ENCODE measurements at places on chromosomes 3 and 15. TPM values are rescaled to one million over a fixed set of nuclear protein-coding genes. Genes with fewer than 3 reads are reported as not detected.

The ZNF502 gene
- total RNA-seq = 0.15 TPM

The ELL3 gene
- total RNA-seq = 0.86 TPM

The STX19 gene
- total RNA-seq = not detected

The GRK7 gene
- not detected for total RNA-seq

The SLC28A2 gene
- not detected for total RNA-seq

The ST8SIA2 gene
- total RNA-seq = 1.5 TPM

The WDR49 gene
- not detected for total RNA-seq

The PRICKLE2 gene
- 3.2 TPM for total RNA-seq

DNA sequence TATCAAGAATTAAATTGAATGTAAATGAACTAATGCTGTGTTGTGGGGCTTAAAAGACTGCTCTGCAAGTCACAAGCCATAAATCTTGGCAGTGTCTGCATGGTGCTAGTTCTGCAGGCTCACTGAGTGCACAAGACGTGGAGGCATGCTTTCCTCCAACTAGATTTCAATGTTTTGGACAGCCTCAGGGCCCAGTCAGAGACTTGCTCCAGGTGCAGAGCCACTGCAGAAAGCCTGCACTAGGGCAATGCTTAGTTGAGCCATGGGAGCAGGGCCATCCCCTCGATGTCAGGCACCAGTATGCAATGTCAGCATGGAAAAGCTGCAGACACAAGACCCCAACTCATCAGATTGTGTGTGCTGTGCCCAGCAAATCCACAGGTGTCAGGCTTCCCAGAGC lies 234.5 kb upstream of the CDIN1 start:
- DNase-seq = no peak

DNA sequence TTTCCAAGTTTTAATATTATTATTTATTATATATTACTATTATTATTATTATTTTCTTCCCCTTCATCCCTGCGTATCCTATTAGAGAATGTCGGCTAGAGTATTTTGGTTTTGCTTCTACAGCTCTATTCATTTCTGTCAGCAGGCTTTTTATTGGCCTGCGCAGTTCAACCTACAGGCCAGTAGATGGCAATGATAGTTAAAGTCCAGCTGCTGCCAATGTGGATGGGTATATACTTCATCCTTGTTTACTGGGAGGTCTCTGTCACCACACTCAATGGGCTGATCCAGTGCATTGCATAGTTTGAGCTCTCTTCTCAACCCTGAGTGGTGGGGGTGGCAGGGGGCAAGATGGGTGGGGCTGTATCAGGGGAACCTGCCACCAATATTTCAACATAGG lies 799.8 kb downstream of the NSUN3 start:
- DNase-seq = peak; percentile 1

DNA sequence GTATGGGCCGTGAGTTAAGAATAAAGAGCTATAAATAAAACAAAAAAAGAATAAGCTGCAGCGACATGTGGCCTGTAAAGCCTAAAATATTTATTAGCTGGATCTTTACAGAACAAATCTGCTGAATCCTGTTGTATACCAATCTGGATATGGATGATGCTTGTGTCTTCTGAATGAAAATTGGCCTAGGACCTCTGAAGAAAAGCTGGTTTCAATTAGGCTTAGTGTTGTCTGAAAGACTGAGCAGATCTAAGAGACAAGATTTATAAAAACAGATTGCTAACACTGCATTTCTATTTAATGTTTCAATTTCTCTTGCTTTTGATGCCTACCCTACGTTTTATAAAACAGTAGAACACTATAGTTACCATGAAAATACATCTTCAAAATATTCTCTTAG lies 57.9 kb downstream of the ST3GAL6 start:
- no peak for DNase-seq

DNA sequence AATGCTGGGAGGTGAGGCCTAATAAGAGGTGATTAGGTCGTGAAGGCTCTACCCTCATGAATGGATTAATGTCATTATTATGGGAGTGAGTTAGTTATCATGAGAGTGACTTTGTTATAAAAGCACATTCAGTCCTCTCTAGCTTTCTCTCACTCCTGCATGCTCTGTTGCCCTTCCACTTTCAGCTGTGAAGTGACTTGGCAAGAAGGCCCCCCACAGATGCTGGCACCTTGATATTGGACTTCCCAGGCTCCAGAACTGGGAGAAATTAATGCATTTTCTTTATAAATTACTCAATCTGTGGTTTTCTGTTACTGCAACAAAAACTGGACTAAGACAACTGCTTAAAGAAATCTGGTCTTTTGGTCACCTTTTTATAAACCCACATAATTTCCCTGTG lies 144.3 kb downstream of the FBN1 start:
- no peak for DNase-seq

DNA sequence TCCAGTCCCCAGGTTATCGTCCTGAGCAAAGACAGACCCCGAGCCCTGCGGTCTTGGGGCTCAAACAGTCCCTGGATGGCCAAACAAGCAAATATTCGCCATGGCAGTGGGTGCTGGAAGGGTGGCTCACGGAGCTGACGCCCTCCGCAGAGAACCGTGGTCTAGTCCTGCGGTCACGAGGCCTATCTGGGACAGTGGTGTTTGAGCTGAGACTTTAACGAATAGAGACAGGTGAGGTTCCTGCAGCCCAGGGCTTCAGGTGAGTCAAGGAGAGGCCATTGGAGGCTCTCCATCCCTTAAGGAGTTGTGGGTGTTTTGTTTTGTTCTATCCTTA lies 399 bp upstream of the SUCLG2 start:
- DNase-seq = no peak

DNA sequence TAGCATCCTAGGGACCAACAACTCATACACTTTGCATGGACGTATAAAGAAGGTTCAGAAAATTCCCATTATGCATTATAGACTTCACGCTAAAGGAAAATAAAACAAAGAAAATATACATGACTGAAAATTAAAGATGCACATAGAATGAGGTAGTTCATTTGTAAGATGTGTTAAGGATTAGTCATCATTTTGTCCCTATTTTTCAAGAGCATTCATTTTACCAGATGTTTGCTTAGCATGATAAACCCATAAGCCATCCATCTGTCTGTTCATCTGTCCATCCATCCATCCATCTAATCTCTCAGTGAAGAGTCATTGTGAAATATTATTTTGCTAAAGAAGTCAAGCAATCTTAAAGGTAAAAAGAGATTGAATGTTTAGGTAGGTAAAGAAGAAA lies 80.3 kb downstream of the TFG start:
- no peak for DNase-seq

DNA sequence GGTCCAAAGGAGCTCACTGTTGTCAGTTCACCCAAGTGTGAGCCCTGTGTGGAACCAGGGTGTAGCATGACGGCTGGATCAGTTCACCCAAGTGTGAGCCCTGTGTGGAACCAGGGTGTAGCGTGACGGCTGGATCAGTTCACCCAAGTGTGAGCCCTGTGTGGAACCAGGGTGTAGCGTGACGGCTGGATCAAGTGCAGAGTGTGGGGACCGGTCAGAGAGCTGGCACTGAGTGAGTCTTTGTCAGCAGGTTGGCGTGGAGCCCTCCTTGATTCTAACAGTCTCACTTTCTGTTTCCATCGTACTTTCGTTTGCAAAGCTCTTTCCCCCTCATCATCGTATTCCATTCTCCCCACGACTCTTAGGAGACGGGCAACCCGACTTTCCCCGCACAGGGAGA lies 57.9 kb upstream of the DLG1 start:
- peak; percentile 84 for DNase-seq

DNA sequence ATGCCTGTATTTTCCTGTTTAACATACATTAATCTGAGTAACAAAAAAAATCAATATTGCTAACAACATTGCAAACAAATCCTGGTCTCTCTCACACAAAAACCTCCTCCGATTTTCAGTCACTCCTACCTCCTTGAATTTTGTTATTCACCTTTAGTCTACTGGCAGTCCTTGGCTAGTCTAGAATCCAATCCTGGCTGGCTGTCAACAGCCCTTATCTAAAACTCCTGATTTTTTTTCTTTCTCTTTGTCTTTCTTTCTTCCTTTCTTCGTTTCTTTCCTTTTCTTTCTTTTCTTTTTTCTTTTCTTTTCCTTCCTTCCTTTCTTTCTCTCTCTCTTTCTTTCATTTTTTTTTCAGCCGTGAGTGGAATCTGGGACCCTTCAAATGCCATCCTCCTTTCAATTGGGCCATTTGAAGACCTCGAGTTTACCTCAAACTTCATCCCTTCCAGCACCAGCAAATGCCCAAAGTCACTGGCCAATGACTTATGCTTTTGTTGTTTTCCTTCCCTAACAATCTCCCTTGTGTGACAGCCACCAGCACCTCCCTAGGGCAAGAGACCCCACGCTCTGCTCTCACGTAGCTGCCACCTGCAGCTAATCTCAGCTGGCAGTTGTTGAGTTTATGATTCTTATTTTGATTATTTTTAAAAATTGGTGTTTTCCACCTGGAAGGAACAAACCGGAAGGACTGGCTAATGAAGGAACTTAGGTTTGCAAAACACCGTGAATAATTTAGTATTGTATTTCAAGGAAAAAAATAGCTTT lies 6.8 kb upstream of the ONECUT1 start:
- DNase-seq = no peak

DNA sequence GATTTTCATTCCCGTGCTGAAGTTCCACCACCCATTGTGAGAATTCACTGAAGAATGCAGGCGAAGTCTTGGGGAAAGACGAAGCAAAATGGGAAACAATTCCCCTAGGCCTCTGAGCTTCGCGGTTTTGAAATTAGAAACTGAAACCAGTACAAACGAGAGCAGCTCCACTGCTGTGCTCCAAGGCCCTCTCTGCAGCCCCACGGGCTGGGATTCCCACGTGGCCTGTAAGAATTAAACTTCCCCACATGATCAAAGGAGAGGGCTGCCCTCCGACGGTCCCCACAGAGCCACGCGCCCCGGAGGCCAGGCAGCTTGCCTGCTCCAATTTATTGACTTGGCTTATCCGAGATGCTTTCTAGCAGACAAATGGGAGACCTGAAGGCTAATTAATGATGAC lies 144.0 kb downstream of the GREM1 start:
- DNase-seq = peak; percentile 88

DNA sequence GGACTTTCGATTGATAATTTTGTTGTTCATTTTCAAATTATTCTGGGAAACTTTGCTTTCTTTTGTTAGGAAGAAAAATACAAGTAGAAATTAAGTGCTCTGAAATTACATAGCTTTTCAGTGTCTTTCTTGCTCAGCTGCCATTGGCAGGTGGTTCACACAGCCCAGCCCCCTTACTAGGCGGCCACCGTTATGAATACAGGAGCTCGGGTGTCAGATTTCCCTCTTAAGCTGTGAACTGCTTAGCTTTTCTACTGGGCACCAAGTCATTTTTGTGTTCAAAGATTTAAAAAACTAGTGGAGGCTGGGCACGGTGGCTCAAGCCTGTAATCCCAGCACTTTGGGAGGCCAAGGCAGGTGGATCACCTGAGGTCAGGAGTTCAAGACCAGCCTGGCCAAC lies 55.2 kb downstream of the HMG20A start:
- no peak for DNase-seq

DNA sequence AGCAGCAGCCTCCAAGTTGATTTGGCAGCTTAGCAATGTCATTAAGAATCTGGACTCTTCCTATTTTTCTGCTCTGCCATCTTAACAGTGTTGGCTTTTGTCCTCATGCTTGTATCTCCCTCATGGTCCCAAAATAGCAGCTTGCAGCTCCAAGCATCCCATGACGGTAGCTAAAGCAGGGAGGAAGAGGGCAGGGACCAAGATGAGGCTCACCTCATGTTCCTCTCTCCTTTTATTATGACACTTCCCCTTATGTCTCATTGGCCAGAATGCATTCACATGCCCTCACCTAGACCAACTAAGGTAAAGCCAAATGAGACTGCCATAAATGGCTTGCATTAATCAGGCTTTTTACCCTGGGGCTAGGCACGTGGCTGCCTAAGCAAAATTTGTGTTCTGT lies 382.4 kb downstream of the SHQ1 start:
- no peak for DNase-seq

DNA sequence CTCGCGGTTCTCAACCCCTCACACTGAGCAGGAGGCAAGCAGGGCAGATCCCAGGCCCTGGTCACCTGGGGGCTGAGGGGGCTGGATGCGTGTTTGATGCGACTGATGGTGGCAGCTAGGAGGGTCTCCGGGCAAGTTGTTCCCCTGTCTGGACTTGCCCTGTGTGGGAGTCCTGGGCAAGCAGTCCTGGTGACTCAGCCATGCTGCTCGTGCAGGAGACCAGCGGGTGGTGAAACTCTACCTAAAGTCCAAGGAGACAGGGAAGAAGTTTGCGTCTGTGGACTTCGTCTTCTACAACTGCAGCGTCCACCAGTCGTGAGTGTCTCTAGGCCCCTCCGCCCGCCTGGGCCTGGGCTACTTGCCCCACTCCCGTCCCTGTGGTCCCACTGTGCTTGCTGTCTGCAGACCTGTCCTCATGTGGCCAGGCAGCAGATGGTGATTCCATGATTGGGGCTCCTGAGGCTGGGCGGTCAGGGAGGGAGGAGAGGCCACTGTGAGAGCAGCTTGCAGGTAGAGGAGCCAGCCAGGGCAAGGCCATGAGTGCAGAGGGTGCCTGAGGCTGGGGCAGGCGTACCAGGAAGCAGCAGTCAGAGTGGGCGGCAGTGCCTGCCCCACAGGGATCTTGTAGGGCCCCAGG lies 23.1 kb downstream of the PLXNA1 start:
- no peak for DNase-seq

GRCh38 chr15:47689660-47690059 lies 27.6 kb upstream of the SEMA6D start:
- no peak for DNase-seq

- DNase-seq = no peak
These were observed 50.9 kb upstream of the MRPL3 start for GRCh38 chr3:131553495-131554247.

- DNase-seq = no peak
These were observed 27.0 kb upstream of the C15orf39 start for GRCh38 chr15:75174729-75175128.

DNA sequence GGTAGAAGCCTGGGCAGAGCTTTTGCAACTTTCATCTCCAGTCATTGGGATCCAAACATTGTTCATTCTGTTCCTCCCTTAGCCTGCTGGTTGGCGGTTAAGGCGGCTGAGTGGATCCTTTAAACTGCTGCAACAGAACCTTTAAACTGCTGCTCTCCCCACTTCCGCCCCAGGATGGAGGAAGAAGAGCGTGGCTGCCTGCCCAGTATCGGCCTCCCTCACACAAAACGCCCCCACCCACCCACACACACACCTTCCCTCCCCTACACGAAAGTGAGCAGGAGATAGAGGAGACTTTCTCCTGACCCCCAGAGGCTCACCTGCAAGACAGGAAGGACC lies 460 bp upstream of the ZMAT3 start:
- peak; percentile 48 for DNase-seq

GRCh38 chr15:45094358-45094730 lies 19.6 kb downstream of the DUOX2 start:
- no peak for DNase-seq

- DNase-seq = no peak
These were observed 93.7 kb downstream of the DLG1 start for GRCh38 chr3:197204736-197205135.

DNA sequence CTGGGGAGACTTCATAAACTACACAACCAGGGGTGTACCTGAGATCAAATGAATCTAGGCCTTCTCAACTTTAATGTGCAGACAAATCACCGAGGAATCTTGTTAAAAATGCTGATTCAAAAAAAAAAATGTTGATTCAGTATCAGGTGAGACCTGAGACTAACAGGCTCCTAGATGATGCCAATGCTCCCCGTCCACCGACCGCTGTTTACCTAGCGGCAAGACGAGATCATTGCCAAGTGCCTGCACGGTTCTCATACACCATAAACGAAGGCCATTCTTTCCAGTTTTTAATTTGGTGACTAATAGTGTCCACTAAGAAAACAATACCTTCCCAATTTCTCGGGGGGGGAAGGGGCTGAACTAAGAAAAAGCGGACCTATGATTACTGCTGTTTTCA lies 2.5 kb upstream of the FSIP1 start:
- DNase-seq = peak; percentile 83

- DNase-seq = no peak
These were observed 95.5 kb downstream of the CCNL1 start for GRCh38 chr3:157064402-157064801.
